ENCODE measurements at places on chromosomes 12 and 14.

GRCh38 chr12:2553388-2554126 is 241.2 kb upstream of the FKBP4 start:
- DNase-seq: no peak

DNA sequence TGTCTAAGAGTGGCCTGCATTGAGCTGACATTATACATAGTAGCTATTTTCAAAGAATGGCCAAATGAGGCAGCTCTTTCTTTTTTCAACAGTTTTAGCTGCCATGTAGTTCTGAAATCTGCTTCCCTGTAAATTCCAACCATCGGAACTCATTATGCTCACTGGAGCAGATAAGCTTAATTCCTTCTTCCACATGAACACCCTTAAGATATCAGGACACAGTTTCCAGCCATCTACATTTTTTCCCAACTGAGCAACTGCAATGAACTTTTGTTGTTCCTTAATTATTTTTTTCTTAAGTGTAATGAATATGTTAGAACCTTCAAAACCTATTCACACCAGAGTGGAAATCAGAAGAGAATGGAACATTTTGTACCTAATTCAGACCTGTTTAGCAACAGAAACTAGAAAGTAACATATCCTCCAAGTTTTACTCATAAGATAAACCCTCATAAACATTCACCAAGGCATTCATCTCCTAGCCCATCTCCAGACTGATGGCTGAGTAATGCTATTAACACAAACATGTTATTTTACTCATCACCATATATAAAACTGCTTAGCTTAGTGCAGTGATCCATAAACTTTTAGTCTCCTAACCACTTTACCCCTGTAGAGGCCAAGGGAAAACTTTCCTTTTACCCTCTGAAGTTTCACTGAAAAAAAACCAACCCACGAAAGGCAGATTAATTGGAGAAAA is 296.1 kb upstream of the SYT1 start:
- DNase-seq: no peak

DNA sequence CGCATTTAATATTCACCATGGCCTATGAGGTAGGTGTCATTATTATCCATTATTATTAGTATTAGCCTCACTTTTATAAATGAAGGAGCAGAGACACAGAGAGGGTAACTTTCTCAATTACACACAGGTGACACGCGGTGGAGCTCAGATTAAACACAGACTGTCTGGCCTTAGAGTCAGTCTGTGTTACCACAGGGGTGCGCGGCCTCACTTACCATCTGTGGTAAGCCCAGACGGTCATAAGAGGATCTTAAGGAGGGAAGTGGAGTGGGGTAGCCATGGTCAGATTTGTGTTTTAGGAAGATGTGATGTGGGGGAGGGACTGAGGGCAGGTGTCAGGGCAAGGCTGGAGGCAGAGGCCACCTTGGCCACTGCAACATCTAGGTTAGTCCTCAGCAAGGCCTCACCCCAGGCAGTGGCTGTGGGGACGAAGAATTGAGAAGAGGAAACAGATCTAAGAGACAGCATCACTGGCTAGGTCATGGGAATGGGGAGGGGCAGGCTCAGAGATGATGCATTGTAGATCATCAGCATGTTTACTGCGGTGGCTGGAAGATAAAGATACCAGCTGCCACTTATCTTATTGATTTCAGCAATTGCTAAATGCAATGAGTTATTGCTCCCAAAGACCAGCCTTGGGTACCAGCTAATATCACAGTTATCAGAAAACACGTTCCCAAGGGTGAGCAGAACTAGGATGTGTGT is 67.1 kb downstream of the SERPINA3 start:
- DNase-seq: no peak

- no peak for DNase-seq
These were observed 63.3 kb downstream of the PPP1R12A start for GRCh38 chr12:79871621-79872020.

DNA sequence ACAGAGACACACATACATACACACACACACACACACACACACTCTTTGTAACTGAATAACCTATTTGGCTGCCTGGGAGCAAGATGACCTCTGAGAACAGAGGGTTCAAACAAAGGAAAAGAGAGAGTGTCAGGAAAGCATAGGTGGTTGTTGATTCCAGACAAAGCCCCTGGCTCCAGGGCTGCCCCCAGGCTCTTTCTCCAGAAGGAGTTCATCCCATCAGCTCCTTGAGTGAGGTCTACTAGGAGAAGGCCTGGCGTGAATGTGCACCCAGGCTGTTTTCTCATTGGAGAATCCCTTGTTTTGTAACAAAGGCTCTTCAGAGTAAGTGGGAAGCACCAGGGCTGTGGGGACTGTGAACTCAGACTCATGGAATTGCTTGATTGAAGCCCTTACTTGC is 151.9 kb downstream of the EMP1 start:
- DNase-seq: no peak

- DNase-seq: no peak
These were observed 171.9 kb downstream of the PRKCH start for GRCh38 chr14:61493239-61493638.

- DNase-seq: no peak
These were observed 2.9 kb downstream of the ABHD12B start for GRCh38 chr14:50874757-50875156.

DNA sequence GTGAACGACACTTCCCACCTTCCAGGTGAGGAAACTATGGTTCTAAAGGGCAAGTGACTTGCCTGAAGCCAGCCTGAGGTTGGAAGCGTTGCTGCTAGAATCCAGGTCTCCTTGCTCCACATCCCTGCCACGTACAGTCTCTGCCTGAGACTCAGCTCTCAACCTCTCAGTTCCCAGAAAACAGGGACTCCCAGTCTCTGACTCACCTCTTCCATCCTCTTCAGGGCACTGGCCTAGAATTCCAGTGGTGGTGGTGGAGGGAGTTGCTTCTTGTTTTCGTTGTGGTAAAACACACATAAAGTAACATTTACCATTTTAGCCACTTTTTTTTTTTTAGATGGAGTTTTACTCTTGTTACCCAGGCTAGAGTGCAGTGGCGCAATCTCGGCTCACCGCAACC is 7.3 kb downstream of the GPR68 start:
- no peak for DNase-seq

All from stimulated activated CD8-positive, alpha-beta memory T cell treated with anti-CD3 and anti-CD28 coated beads, Interleukin-4, amount 100 ng/mL, for 24 hours (primary cell).